ENCODE measurements at places on chromosomes 2 and 18.

DNA sequence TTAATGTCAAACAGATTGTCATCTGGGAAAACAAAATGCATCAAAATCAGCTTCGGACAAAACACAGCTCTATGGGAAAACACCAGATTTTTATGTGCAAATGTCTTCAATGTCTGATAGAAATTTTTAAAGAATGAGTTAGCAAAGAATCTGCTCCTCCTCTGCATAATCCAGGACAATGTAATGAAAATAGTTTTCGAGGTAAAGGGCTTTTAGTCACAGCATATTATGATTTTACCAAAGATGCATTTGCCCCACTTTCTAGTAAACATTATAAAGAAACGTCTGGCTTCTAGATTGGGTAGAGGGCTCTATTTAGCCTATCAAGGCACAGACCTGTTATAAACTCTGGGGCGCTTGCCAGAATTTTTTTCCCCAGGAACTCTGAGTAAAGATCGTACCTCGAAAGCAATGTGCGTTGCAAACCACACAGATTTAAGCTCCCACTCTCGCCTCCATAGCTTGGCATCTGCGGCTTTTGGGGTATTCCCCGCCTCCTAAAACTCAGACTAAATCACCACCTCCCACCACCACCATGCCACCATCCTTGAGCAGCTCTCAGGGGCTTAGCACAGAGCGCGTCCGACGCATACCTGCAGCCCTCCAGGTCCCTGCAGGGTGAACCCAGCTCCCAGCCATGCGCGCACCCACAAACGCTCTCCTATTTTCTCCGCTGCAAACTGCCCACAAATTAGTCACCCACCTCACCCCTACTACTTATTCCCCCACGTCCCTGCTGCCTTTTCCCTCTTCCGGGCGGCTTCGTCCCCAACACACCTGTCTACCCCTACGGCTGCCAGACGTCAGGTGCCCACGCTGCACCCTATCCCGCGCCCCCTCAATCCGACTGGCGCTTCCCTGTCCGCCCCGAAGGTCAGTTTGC, 829 bp downstream of the ACVR1C start:
- DNase-seq: peak; percentile 46

DNA sequence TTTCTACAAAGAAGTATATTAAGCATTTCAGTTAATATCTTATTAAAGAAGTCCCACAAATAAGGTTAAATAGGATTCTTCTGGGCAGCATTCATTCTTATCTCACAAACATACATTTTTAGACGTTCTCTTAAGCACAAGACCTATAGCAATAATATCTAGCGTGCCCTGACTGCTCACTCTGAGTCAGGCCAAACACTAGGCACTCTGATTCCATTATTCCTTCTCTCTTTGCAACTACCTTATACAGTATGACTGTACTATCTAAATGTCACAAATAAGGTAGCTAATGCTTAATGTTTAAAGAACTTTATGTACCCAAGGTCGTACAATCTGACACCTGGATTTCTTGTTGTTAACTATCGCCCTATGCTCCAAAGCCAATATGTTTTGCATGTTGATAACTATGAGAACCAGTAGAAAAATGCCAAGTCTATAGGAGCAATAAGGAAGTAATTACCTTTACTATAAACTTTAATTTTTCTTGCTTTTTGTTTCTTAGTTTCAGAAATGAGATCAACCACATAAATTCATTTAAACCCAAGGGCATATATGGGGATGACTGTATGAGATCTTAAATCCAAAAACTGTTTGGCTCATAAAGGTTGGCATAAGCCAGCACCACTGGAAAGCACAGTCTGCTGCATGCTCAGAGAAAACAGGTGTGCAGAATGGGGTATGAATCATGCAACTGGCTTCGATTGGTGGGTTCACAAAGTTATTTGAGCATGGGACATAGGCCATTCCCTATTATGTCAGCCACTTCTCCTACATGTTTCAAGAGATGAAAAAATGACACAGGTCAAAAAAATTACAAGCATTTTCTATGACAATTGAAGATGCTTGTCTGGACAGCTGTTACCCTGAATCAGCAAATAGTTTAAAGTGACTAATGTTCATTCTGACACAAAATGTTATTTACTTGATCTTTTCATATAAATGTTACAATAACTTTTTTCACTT, 352.0 kb downstream of the IRS1 start:
- DNase-seq: peak; percentile 72

GRCh38 chr2:120235681-120236080, 12.5 kb upstream of the TMEM185B start:
- no peak for DNase-seq

DNA sequence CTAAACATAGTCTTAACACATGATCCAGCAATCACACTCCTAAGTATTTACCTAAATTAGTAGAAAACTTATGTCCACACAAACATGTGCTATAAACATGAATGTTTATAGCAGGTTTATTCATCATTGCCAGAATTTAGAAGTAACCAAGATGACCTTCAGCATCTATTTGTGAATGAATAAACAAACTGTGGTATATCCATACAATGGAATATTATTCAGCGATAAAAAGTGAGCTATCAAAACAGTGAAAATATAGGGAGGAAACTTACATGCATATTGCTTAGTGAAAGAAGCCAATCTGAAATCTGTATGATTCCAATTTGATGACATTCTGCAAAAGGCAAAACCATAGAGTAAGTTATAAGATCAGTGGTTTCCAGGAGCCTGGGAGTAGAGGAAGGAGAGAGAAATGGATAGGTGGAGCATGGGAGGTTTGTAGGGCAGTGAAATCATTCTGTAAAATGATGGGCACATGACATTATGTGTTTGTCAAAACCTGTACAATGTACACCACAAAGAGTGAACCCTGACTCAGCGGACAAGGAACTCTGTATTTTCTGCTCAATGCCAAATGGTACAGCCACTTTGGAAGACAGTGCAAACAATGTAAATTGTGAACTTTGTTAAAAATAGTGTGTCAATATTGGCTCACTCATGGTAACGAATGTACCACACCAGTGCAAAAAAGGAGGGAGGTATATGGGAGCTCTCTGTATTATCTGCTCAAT, 61.9 kb upstream of the IGFBP2 start:
- DNase-seq: no peak

GRCh38 chr2:74226648-74227213, 28.3 kb downstream of the MTHFD2 start:
- no peak for DNase-seq
